Dermis microvascular lymphatic vessel endothelial cell (primary cell): ENCODE measurements at places on chromosomes 5 and 9.
A peak's percentile ranks its signal among the peaks of the same experiment; 100 is the strongest.

GRCh38 chr5:106258591-106259125 lies 1412.1 kb downstream of the EFNA5 start:
- no peak for DNase-seq

DNA sequence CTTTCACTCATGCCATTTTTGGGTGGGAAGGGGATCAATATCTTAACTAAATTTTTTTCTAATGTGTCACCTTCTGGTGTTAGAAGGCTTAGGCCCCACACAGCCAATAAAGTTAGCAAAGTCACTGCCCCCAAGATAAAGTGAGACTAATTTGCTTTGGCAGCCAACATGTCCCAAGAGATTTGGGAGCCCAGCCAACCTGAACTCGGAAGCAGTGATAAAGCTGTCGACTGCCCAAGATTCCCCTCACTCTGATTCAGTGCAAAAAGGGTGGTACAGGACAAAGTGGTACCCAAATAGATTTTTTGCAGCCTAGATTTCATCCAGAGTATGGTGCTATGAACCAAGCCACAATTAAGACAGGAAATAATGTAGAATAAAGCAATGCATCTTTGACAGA lies 572.5 kb upstream of the ARRDC3 start:
- DNase-seq: no peak

DNA sequence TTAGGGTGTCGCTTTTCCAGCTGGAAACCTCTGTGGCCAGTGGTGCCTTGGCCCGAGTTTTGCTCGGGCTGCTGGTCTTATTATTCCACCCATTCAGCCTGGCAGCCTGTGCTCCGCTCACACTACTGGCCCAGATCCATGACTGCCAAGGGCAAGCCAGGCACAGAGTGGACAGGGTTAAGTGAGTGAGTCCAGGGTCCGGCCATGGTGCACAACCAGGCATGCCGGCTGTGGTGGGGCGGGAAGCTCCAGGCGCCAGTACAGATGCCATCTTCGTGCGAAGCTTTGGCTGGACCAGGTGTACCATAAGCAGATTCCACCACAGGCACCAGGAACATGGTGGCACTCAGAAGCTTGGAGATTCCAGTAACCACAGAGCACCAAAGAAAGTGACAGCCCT lies 580.2 kb upstream of the FAM174A start:
- DNase-seq: no peak

DNA sequence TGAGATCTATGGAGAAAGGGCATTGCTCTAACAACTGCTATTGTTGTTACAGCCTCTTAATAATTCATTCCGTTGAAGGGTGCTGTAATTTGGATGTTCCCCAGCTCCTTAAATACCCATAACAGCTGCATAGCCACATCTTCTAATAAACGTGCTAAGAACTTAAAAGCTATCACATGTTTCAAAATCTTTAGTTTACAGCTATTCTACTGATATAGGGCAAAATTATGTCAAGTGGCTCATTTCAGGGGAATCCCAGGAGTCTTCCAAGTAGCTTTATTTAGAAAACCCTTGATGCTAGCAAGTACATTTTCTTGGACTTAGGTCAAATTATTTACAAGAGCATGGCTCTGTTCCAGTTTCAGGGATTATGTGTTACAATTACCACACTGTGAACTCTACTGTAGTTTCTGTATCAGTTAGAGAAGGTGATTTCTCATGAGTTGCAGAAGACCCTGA lies 990.4 kb upstream of the ACO1 start:
- no peak for DNase-seq

DNA sequence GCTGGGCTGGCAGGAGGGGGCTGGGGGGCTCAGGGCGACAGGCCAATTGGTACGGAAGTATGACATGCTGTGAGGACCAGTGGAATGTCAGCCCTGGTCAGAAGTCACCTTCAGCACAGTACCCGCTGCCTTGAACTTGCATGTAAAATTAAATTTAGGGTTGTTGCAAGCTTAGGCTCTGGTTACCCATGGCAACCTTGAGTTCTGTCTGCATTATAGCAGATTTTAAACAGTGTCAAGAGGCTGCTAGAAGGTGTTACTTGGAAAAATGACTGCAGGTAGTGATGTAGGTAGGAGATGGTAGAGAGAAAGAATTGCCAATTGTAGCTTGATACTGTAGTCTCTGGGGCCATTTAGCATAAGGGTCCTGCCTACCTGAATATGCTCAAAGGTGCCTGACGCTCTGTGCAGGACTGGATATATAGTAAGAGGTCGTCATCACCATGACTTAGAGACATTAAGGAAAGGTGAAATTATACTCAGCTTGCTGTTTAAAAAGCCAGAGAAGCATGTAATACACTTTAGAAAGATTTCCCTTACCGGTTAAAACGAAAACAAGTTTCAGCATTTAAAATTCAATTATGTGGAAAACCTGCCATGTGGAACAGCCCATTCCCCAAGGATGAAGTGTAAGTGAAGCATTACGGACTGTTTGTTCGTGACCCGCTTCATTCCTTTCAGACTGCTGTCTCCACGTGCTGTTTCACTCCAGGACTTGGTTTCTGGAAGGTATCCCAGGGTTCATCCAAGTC lies 169.0 kb downstream of the PDZD2 start:
- DNase-seq: no peak

- no peak for DNase-seq
Measured at GRCh38 chr5:78557601-78558000, 91.0 kb downstream of the LHFPL2 start.

- DNase-seq: no peak
Measured at GRCh38 chr5:65366655-65367054, 115.1 kb downstream of the ADAMTS6 start.

- no peak for DNase-seq
Measured at GRCh38 chr5:132825033-132825833, 5.2 kb downstream of the SHROOM1 start.

GRCh38 chr5:177600508-177601018 lies 631 bp downstream of the B4GALT7 start:
- DNase-seq: peak; percentile 63

- DNase-seq: no peak
Measured at GRCh38 chr9:94921092-94921471, 194.6 kb downstream of the AOPEP start.

GRCh38 chr9:89149726-89150125 lies 28.9 kb downstream of the SHC3 start:
- DNase-seq: no peak

DNA sequence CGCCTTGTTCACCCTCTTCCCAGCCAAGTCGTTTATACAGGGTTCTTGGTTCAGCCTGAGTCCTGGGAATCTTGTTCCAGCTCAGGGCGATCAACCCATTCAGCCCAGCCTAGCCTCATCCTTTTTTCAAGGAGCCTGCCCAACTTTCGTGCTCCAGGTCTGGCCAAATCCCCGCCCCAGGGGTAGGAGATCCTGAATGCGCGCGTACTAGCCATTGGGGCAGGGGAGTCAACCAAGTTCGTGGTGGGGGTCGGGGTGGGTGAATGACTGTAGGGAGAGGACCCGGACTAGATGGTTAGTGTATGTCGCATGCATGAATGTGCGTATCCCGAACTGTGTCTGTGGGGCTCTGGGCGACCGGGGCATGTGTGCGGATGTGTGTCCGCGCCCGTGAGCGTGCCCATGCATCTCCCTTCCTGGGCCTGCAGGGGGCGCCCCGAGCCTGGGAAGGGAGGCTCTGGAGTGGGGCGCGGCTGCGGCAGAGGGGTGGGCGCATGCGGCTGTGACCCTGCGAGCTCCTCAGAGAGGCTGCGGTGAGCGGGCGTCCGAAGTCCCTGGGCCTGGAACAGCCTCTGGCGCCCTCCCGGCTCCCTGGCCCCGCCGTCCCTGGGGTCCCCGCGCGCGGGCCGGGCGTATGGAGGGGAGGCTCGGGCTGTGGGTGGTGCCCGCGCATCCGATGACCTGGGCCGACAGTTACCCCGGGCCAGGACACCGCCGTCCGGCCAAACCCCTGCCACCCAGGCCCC lies 8.7 kb downstream of the CCL21 start:
- peak; percentile 64 for DNase-seq

GRCh38 chr5:146173597-146173996 lies 8.9 kb downstream of the LARS1 start:
- DNase-seq: no peak

- peak; percentile 66 for DNase-seq
Measured at GRCh38 chr9:36407122-36407723, 7.2 kb upstream of the RNF38 start.

- no peak for DNase-seq
Measured at GRCh38 chr9:123835821-123836220, 94.1 kb downstream of the DENND1A start.

DNA sequence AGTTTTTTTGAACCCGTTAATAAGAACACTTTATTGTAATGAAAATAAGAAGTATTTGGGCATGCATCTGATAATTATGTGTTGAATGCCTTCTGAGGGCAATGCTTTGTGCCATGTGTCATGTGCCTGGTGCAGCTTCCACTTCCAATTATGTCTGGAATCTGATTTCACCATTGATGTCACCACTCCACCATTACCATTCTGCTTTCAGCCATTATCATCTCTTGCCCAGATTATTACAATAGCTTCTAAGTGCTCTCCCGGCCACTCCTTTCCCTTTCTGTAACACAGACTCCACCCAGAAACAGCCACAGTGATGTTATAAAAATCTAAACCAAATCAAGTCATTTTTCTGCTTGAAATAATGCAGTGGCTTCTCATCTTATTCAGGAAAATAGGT lies 171.7 kb downstream of the C9orf152 start:
- no peak for DNase-seq

GRCh38 chr9:86356871-86357866 lies 3.0 kb upstream of the TUT7 start:
- no peak for DNase-seq

DNA sequence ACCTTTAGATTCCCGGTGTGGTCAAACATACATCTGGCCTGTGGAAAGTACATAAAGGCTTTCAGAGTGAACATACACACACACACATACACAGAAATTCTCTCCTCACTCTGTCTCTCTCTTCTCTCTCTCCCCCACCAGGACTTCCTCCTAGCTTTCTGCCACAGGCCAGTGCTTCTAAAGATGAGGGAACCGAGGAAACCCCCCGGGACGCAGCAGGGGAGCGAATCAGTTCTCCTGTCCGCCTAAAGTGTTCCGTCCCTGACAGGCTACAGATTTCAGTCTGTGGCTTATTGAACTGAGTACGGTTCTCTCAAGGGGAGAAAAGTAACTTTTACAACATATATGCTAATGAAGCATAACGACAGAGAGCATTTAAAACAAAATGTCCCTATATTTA lies 75.8 kb downstream of the MED27 start:
- DNase-seq: no peak

- DNase-seq: no peak
Measured at GRCh38 chr5:112419164-112419985, at the start of gene EPB41L4A. EPB41L4A (minus strand) TSS chr5:112419277; CDS start chr5:112419039, 238 bp downstream.

- DNase-seq: peak; percentile 21
Measured at GRCh38 chr5:143481697-143482531, 78.4 kb upstream of the NR3C1 start.

DNA sequence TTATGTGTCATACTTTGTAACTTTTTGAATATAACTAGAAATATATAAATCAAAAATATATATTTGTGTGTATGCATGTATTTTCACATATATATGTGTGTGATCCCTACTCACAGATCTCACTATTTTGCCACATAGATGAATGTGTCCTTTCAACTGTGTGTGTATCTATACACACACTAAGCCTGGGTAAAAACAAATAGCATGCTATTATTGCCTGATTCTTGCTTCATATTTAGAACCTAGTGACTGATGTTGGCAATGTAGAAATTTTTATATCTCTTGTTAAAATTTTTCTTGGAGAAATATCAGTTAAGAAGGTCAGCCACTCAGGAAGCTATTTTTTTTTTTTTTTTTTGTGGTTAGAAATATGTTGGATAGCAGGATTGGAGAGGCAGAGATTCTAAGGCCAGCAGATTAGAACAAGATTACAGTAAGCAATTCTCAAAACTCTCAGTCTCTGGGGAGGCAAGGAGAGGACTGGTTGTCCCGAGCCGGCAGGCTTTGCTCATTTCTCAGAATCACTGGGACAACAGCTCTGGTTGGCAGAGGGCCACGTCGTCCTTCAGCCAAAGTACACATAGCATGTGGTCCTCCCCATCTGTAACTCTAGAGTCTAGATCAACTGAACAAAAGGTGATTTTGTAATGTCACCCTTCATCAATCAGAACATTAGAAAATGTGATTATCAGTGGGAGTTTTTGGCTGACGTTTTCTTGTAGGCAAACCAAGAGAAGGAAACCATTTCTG lies 19.7 kb downstream of the C6 start:
- peak; percentile 16 for DNase-seq

GRCh38 chr5:87850843-87851242 lies 417.8 kb downstream of the TMEM161B start:
- DNase-seq: no peak

DNA sequence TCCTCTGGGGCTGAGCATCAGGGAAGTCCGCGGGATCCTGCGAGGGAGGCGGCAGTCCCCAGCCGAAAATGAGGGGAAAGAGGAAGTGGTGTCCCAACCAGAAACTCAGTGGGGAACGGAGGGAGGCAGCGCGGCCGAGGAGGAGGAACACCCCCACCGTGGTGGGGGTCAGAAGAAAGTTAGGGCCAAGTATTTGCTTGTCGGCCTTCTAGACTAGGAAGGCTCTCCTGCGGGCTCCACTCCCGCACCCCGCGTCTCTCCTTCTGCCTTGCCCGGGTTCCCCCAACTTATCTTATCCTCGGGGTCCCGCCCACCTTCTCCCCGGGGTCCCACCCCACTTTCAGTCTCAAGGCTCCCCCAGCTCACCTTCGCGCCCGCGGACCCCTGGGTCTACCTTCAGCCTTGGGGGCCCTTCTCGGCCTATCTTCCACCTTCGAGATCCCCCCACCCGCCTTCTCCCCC lies 557 bp upstream of the PHF2 start:
- peak; percentile 32 for DNase-seq

DNA sequence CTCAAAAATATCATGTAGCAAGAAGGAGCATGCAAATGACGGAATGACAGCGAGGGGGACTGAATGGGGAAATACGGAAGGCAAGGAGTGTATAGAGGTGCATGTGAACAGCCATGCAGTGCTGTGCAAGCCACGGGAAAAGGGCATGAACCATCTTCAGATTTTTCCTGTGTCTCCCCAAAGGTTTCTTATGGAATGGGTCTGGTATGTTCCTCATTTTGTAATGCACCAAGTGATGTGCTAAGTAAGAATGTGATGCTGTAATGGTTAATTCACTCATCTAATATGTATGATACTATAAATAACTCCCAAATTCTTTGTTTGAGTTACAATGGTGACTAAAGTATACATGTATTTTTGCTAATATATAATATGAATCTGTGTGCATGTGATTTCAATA lies 99.0 kb upstream of the DAB2 start:
- no peak for DNase-seq

DNA sequence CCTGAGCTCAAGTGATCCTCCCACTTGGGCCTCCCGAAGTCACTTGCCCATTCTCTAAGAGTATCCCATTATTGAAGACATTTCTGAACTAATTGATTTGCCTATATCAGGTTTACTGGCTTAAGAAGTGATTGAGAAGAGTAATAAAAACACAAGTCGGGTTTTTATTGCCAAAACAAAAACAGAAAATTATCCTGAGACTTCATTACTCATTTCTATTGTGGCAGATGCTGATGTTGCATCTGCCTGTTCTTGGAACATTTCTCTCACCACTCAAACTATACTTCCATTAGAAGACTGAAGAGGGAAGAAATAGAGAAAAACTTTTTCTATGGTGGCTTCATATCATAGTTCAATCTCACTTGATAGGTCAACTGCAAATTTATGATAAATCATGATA lies 41.9 kb upstream of the PLPP1 start:
- DNase-seq: no peak

GRCh38 chr5:179759581-179760551 lies 27.2 kb downstream of the MAML1 start:
- DNase-seq: no peak

GRCh38 chr9:113160571-113160970 lies 9.8 kb downstream of the SLC31A2 start:
- DNase-seq: no peak
